ENCODE measurements at places on chromosomes 7 and 10. TPM values are rescaled to one million over a fixed set of nuclear protein-coding genes. Genes with fewer than 3 reads are reported as not detected.
A peak's percentile ranks its signal among the peaks of the same experiment; 100 is the strongest.

SORCS3 gene
- 3.6 TPM for total RNA-seq

NEBL gene
- 37.2 TPM for total RNA-seq

OR2A1 gene
- total RNA-seq: 0.22 TPM

GJD4 gene
- total RNA-seq: not detected

VWDE gene
- 2.8 TPM for total RNA-seq

DNAH11 gene
- total RNA-seq: 0.49 TPM

UFSP1 gene
- 2.9 TPM for total RNA-seq

CYP2C9 gene
- not detected for total RNA-seq

DNA sequence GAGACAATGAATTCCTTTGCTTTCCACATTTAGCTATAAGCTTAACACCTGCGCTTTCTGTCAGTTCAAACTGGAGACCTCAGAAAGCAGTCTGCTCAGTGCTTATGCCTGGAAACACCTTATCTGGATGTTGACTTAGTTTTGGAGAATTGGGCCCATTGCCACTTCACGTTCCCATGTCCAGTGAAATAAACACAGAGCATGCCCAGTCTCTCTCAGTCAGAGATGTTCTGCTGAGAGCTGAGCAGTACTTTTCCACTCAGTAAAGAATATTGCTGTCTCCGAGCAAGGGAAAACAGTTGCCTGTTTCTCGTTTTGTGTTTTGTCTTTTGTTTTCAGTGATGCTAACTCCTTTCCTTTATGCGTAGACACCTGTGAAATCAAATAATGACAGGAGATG lies 83.2 kb upstream of the PRR15 start:
- DNase-seq: no peak

DNA sequence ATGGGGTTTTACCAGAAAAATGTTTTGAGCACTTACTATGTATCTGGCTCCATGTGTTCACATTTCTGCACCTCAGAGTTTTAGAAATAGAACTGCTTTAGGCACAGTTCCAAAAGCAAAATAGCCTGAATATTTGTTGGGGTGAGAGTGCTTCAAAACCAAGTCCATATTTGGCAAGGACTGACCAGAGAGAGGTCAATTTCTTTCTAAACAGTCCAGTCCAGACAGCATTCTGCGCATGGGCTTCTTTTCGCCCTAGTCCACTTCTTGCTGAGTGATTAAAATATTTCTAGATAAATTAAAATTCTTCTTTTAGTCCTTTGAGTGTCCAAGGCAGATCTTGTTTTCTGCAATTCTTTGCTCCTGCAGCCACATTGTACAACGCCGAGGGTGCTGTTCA lies 427.0 kb downstream of the PHTF2 start:
- DNase-seq: no peak

GRCh38 chr10:80946073-80946472 lies 408.4 kb downstream of the SH2D4B start:
- DNase-seq: no peak

DNA sequence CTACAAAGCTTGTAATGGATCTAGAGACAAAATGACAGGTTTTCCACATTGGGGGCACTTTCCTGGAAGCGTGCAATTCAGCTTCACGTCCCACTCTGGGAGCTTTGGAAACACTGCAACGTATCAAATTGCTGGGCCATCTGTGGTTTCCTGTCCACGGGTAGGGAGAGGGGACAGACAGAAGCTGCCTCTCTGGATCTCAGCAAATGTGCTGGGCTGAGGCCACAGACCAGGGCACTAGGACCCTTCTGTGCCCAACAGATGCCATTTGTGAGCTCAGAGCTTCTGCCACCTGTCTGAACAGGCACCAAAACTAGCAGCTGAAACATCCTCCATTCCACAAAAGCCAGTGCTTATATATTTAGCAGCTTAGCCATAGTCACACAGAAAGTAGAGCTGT lies 40.9 kb upstream of the FRMD4A start:
- DNase-seq: no peak

GRCh38 chr7:155418941-155419755 lies 38.8 kb upstream of the EN2 start:
- no peak for DNase-seq

- DNase-seq: no peak
Observed at GRCh38 chr10:117350909-117351308, 24.3 kb downstream of the PDZD8 start.

DNA sequence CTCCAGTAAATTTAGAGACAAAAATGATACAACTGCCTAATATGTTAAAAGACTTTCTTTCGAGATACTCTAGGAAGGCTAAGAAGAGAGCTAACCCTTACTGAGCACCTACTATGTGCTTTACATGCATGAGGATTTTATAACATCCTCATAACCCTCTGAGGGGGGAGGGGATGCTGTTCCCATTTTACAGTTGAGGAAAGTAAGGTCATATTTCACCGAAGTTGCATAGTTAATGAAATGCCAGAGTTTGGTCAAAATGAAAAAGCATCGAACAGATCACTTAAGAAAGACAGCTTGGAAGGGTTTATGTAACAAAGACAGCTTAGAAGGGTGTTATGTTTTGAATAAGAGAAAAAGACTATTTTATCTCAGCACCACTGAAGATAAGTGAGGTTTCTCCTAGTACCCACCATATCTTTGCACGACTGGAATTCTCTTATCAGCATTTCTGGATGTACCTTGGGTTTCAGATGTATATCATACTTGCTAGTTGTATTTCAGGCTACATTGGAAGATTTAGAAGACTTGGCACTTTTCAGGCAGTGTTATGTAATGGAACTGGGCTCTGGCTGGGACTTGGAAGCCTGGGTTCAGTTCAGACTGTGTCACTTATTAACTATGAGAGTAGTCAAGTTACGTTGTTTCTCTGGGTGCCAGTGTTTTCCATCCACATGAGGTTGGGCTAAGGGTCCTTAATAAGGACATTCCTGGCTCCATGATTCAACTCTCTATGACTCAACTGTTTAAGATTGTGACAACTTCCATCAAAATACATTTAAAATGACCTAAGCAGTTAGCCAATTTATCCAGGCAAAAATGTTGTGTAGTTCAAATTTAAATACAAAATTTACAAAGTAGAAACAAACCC lies 6.0 kb downstream of the RHOBTB1 start:
- DNase-seq: no peak

GRCh38 chr10:48450741-48451466 lies 144.4 kb downstream of the MAPK8 start:
- peak; percentile 53 for DNase-seq

DNA sequence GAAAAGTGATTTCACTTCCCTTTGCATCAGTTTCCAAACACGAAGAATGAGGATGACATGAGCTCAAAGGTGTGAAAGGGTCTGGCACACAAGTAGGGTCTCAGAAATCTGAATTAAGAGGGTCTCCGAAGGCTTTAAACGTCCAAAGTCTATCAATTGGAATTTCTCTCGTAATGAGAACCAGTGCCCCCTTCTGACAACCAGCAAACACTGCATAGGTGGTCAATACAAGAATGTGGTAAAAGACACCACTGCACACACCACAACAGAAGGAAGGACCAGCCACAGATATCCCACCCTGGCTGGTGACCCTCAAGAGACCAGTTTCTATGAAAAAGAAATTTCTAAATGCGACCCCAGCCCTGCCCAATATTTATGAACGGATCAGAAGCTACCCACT lies 78.1 kb downstream of the CALN1 start:
- no peak for DNase-seq

DNA sequence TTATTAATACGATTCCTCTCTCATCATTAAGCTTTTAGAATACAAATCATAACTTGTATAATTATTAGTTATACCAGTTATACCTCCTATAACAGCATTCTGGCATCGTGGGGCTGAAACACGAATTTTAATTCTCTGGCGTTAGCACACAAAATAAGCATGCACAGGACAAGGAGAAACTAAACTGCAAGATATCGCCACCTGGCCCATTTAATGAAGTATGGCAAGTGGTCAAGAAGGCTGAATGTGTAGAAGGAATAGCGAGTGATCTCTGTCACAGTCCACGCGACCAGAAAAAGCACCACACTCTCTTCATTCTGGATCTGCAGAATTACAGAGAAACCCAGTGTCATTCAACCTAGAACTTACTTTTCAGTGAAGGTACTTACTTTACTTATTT lies 18.1 kb downstream of the HACD1 start:
- DNase-seq: no peak

GRCh38 chr10:68792115-68792514 lies 35.2 kb upstream of the STOX1 start:
- no peak for DNase-seq

DNA sequence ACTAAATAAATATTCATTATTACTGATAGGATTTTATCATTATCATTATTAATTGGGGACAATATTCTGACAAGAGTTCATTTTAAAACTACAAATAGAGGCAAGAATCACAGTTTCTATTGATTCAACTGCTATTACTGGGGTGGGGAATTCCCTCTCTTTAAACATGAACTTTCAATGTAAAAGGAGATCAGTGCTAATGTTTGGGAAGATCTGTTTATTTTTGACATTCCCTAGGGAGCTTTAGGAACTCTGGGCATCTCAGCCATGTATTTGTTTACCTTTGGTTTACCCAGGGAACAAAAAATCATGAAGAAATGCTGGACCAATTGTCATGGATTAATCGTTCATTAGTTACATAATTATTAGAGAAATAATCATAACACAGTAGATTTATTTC lies 443.2 kb upstream of the AKR1E2 start:
- no peak for DNase-seq

- DNase-seq: no peak
Observed at GRCh38 chr10:13106387-13107045, 6.6 kb downstream of the OPTN start.

DNA sequence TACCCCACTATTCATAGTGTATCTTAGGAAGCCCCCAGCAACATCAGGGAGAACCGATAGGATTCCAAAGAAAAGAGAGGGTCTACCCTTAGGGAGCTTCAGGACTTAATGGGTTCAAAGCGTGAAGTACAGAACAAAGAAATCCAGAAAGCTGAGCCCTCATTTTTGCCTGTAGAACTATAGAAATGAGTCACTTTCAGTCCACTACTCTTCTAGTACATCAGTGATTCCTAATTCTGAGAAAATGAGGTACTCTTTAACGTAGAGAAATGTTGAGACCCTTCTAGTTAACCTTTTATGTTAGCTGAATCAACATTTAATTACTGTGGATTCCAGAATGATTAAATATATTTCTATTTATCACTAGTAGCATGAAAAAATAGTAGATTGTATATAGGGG lies 1.8 kb downstream of the TDRD1 start:
- no peak for DNase-seq

DNA sequence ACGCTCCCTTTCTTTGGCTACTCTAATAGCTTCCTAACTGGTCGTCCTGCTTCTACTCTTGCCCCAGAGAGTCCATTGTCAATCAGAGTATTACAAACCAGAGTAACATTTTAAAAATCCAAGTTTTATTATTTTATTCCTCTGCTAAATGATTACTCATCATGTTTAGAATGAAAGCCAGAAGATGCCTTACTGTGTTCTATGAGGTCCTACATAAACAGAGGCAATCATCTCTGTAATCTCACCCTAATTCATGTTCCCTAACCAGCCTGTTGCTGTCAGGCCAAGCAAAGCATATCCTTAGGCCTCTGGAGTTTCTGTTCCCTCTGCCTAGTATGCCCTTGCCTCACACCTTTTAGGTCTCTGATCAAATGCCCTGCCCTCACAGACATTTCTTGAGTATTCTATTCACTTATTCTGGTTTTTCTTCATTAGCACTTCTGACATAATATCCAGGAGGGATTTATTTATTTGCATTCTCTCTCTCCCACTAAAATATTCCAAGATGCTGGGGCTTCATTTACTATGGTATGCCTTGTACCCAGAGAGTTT lies 497.5 kb downstream of the PHTF2 start:
- DNase-seq: no peak

- DNase-seq: peak; percentile 63
Observed at GRCh38 chr7:88218836-88219605, 817 bp downstream of the SRI start.

- DNase-seq: no peak
Observed at GRCh38 chr7:82615527-82615926, 171.9 kb upstream of the CACNA2D1 start.

DNA sequence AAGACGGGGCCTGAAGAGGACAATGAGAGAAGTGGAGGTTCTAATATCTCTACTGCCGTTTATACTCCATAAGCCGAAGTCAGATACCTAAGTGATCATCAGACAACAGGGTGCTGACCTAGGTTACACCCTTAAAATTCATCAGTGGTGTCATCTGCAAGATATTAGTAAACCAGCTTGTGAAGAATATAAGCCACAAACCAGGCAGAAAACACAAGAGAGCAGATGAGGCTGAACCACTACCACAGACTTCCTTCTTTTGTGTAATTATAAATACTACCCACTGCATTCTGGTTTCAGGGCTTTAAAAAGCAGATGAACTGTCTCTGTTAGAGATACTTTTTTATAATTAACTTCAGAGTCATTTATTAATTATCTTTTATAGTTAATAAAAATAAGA lies 69.0 kb upstream of the LRRC17 start:
- no peak for DNase-seq

- DNase-seq: no peak
Observed at GRCh38 chr7:33109758-33110238, 594 bp upstream of the RP9 start.

GRCh38 chr7:95469187-95469586 lies 16.6 kb upstream of the ASB4 start:
- DNase-seq: no peak

GRCh38 chr7:12771378-12771877 lies 84.0 kb downstream of the ARL4A start:
- no peak for DNase-seq

GRCh38 chr7:17033245-17033644 lies 151.5 kb upstream of the AGR3 start:
- no peak for DNase-seq

DNA sequence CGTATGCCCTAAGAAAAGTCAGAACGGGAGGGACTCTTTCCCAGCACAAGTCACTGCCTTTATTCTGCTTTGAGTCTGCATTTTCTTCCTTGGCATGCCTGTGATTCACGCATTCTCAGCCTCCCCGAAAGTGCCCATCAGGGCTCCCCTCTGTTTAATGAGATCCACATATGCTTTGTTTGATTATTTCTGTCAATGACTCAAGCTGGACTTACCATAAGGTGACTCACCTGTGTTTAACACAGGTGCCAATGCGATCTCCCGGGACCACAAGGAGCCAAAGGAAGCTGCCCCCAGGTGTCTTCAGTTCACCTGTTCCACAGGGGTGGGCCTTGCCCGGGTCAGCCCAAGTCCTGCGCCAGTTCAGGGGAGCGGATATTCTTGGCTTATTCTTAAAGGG lies 386.0 kb upstream of the SHH start:
- no peak for DNase-seq

- DNase-seq: no peak
Observed at GRCh38 chr10:4652111-4653010, 173.6 kb upstream of the AKR1E2 start.

DNA sequence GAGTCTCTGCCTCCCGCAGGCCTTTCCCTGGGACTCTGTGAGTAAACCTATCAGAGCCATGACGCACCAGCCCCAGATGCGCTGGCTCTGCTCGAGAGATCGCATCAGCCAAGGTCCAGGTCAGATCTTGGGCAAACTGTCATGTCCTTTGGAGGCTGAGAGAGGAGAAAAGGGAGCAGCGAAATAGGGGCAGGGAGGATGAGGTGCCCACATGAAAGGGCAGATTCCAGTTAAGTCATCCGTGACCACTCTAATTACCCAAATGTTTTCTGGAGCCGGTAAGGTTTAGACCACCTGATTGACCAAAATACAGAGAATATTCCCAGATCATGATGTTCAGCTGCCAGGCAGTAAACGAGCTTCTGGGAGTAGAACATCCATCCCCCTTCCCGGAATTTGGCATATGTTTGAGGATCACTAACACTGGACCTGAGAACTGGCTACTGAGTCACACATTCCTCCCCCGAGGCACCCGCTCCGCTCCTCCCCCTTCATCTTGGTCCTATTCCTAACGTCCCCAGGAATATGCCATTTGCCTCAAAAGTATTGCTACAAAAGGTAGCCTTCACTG lies 88.0 kb downstream of the FGFR2 start:
- no peak for DNase-seq

- no peak for DNase-seq
Observed at GRCh38 chr7:1474736-1475135, 15.5 kb upstream of the MICALL2 start.
